Kidney tubule cell (primary cell): ENCODE measurements at places on chromosomes 6 and 20.
A peak's percentile ranks its signal among the peaks of the same experiment; 100 is the strongest.

DNA sequence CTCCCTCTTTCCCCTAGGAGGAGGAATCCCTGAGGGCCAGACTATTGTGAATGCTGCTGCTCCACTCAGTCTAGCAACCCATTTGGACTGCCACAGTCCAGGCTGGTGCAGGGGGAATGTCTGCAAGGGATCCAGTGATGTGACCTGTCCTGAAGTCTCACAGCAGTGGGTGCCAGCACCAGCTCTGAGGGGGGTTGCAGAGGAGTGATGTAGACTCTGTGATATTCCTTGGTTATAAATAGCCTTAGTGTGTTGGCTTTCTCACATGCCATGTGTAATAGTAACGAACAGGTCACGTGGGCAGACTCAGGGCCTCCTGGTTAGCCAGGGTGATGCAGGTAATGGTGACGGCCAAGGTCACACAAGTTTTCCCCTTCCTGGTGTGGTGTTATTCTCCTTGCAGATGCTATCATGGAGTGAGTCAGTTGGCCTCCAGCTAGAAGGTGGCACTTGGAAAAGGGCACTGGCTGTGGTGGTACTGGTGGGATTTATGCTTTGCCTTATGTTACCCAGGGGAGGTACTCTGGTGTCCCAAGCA, 404.4 kb downstream of the UTRN start:
- DNase-seq = peak; percentile 8

DNA sequence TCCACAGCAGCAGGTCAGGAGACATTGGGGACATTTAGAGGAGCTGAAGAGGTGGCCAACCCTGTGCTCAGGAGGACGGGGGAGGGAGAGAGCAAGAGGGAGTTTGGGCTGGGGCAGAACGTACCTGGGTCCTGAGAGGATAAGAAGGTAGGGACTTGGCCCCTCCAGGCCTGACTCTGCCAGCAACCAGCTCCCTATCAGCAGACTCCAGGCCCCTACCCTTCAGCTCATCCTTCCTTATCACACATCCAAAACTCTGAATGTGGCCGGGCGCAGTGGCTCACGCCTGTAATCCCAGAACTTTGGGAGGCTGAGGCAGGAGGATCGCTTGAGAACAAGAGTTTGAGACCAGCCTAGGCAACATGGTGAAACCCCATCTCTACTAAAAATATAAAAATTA, 5.0 kb downstream of the STMN3 start:
- no peak for DNase-seq

DNA sequence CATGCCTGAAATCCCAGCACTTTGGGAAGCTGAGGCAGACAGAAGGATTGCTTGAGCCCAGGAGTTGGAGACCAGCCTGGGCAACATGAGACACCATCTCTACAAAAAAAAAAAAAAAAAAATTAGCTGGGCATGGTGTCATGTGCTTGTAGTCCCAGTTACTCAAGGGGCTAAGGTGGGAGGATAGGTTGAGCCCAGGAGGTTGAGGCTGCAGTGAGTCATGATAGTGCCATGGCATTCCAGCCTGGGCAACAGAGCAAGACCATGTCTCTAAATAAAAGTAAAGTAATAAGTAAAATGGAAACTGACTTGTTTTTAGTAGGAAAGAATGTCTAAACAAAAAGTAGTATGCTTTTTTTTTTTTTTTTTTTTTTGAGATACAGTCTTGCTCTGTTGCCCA, 240.7 kb downstream of the ARID1B start:
- peak; percentile 96 for DNase-seq

DNA sequence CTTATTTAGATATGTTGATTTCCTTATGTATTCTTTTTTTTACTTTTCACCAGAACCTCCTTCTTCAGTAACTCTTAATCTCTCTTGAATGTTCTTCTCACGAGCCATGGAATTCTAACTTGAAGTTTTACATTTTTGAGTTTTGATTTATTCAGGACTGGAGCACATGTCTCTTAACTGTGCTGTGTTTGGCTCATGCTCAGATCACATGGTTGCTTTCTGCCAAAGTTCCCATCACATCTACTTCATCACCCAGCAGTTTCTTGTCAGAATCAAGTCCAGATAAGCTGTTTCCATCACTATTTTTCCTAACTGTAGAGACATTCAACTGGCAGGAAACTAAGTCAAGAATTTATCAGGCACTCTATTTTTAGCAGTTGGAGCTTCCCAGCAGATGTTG, 31.7 kb downstream of the SLC35A1 start:
- no peak for DNase-seq

- DNase-seq = no peak
Measured at GRCh38 chr6:84197708-84198107, 29.7 kb downstream of the CEP162 start.

DNA sequence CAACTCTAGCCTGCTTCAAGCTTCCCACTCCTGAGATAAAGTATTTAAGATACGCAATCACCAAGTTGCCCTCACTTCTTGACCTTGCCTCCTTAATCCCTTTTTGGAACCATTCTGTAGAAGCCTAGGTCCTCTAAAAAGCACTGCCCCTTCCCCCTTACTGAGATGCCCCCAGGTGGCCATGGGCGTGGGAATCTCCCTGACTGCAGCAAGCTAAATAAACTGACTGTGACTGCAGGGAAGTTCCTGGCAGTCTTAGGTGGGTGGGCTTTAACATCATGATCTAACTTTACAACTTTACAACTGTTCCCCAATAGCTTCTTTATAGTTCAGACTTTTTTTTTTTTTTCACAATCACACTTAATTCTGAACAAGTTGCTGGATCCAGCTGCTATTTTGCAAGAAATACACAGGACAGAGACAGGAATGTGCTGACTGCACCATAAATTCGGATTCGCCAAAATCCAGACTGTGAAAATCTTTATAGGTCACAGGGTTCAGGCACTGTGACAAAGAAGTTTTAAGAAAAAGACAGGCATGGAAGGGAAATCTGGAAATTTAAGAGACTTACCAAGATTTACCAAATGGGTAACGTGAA, 344.2 kb upstream of the SULF2 start:
- DNase-seq = no peak

GRCh38 chr6:27130668-27131428, 116.7 kb upstream of the PRSS16 start:
- no peak for DNase-seq

DNA sequence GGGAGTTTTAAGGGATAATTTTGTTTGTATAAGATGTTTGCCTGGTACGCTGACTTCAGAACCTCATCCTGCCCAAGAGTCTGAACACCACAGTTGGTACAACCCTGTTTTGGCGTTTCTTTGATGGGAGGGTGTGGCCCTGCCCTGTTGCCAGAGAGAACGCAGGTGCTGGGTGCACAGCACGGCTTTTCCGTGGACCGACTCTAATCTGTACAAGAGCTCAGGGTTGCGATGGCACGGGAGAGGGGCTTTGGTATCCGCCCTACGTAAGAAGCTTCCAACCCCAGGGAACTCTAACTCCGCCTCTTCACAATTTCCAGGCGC, 1.3 kb downstream of the CYP24A1 start:
- no peak for DNase-seq

DNA sequence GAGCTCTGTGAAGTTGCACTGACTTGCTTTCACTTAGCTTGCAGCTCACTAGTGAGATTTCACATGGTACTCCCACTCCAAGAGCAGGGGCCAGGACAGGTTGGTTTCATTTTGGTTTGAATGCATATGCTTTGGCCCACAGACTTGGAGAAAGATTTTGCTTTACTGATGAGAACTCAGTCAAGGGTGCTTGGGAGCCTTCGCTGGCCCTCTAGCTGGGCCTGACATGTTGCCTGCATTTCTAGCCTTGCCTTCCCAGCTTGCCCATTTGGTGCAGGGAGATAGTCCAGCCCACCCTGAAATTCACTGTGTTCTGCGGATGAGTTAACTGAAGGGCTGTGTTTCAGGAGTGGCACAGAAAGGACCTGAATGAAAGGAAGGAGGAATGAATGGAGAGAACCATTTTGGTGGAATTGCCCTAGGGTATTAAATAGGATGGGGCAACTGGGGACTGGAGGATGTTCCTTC, 1.9 kb downstream of the SGK1 start:
- no peak for DNase-seq

- no peak for DNase-seq
Measured at GRCh38 chr6:128848212-128848935, 34.6 kb upstream of the LAMA2 start.

DNA sequence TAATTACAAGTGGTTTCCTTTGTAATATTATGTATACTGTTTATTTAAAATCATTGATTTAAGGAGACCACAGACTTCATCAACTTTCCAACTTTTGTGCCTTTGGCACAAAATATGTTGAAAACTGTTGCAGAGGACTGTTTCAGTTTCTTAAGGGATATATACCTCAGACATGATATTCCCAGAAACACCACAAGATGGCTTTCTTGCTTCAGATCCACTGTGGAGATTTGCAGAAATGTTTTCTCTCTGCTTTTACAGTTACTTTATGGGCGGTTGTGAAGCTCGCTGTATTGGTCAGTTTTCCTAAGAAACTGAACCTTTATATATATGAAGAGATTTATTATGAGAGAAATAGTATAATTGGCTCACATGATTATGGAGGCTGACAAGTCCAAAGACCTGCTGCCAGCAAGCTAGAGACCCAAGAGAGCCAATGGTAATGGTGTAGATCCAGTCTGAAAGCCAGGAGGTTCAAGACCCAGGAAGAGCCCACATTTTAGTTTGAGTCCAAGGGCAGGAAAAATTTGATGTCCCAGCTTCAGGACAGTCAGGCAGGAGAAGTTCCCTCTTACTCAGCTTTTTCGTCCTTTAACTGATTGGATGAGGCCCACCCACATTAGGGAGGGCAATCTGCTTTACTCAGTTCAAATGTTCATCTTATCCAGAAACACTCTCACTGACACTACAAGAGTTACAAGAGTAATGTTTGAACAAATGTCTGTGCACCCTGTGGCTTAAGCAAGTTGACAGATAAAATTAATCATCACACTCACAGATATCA, 12.8 kb downstream of the ME1 start:
- DNase-seq = peak; percentile 54

GRCh38 chr6:3614918-3615317, 136.6 kb downstream of the PXDC1 start:
- no peak for DNase-seq

- no peak for DNase-seq
Measured at GRCh38 chr6:51929934-51930574, 157.4 kb downstream of the PKHD1 start.

GRCh38 chr6:170434117-170434820, 118.8 kb downstream of the PSMB1 start:
- no peak for DNase-seq

DNA sequence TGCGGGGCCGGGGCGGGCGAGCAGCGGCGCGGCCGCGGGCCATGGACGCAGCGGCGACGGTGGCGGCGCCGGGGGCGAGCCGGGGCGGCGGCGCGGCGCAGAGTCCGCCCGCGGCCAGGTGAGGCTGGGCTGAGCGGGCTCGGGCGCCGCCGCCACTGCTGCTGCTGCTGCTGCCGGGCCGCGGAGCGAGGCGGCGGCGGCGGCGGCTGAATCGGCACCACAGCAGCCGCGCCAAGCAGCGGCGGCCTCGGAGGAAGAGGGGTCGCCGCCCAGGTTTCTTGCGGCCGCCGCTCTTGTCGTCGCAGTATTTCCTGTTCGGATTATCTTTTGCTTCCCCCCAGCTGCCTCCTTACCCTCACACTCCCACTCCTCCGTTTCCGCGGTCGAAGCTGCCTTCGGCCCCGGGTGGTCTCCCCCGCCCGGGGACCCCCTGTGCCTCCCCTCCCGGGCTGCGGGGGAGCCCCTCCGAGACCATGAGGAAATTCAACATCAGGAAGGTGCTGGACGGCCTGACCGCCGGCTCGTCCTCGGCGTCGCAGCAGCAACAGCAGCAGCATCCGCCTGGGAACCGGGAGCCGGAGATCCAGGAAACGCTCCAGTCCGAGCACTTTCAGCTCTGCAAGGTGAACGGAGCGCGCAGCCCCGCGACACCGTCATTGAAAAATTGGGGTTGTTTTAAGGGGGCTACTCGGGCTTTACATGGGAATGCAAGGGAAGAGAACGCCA, at the start of gene STXBP5:
TSS of gene STXBP5 (plus strand) at position 358 of the 726 bp plus-strand sequence. CDS start at position 474, 116 bp downstream.
- DNase-seq = peak; percentile 67

GRCh38 chr6:34705241-34705640, 8.7 kb upstream of the ILRUN start:
- DNase-seq = no peak

- no peak for DNase-seq
Measured at GRCh38 chr6:35239581-35239980, 20.0 kb upstream of the ZNF76 start.

DNA sequence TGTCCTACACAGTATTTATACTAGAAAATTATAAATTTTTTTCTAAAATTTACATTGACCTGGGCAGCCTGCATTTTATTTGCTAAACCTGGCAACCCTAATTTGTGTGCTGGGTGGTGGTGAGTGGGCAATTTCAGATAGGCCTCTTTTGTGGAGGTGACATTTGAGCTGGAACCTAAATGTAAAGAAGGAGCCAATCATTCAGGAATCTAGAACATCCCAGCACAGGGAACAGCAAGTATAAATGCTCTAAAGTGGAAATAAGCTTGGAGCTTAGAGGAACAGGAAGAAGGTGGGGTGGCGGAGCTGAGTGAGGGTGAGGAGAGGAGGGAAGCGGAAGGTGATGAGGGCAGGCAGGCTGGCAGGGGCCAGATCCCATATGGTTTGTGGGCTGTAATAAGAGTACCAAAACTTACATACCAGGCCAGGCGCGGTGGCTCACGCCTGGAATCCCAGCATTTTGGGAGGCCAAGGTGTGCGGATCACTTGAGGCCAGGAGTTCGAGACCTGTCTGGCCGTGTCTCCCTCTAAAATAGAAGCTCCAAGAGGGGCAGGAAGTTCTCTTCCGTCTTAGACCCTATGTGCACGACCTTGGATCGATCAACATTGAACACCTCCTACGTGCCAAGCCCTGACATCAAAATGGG, 549 bp upstream of the CSE1L start:
- DNase-seq = peak; percentile 9

- no peak for DNase-seq
Measured at GRCh38 chr20:43949741-43950618, 35.3 kb downstream of the TOX2 start.

DNA sequence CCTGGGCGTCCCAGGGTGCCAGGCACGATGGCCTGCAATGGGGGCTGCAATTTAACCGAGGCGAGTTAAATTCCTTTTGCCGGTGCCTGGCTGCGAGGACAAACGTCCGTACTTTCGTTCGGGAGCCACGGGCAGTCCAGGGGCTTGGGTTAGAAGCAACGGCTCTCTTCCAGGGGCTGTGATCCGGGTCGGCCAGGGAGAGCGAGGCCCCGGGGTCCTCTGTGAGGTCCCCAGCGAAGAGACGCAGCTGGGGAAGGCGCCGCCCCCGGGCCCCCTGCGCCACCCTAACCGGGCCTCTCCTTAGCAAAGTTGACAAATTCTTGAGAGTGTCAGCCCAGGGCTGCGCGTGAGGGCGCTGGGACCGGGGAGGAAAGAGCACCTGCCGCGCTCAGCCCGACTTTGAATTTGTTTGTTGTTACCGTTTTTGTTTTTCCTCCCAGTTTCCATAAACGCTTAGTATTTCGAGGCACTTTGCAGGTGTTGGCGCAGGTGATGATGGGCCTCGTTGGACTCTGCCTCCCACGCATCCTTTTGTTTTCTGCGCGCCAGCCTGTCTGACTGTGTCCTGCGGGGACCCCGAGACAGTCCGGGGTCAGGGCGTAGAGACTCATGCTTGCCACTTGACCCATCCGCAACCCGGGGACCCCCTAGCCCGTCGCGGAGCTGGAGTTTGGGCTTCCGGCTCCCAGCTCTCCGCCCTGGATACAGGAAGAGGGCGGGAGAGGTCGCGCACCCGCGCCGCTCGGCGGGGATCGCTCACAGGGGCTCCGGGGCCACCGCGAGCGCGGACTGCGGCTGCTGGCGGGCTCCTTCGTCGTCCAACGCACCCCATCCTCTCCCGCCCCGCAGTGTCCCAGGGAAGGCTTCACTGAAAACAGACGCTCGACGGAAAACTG, 5.8 kb downstream of the OLIG3 start:
- DNase-seq = no peak

GRCh38 chr6:29678114-29678513, 2.8 kb downstream of the ZFP57 start:
- peak; percentile 79 for DNase-seq
